Ovary (tissue), 10 donors: ENCODE measurements at places on chromosomes 2 and 18.

DNA sequence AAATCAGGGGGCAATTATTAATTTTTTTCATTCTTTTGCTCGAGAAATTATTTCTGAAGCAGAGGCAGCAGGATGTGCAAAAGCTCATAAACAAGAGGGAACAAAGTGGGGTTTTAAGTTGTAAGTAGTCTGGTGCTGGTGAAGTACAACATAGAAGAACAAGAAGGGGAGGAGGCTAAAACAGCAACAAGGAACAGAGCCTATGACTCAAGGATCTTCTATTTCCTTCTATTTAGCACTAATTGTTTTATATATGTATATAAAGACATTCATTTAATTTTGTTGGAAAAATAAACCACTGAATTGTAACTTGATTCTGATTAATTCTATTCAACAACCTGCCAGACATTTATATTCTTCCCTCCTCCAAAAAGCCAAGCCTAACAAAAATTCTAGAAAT lies 35.0 kb downstream of the YES1 start:
- no peak for DNase-seq

- no peak for DNase-seq
Observed at GRCh38 chr18:42413870-42414269, 458.8 kb downstream of the PIK3C3 start.

DNA sequence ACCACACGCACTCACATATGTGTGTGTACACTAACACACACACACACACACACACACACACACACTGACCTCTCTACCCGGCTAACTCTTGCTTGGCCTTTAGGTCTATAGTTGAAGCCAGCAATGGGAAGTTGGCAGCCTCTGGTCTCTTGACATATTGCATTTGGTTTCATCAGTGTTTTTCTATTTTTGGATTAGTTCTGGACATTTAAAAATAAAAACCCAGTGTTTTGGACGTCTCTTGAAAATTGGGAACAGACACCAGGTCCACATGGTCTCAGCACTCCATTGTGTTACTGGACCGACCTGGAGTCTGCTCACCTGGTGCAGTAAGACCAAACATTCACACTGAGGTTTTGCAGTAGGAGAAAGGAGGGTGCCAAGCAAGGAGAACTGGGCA lies 50.4 kb upstream of the AFF3 start:
- DNase-seq, result no peak

DNA sequence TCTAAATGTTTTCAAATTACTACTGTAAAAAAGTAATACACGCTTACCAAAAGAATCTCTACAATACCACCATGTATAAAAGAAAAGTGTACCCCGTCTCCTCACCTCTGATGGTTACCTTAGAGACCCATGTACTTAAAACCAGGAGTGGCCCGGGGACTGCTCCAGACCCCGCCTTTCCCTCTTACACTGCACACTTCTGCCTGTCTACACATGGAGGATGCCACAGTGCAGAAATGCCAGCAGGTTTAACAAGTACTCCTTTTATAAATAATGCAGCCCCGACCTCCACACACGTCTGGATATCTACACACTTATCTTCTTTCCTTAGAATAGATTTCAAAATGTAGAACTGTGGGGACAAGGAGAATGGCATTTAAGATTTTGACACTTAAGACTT lies 5.3 kb downstream of the HDAC4 start:
- DNase-seq, result no peak

GRCh38 chr2:134181219-134181618 lies 72.7 kb upstream of the MGAT5 start:
- DNase-seq, result no peak

GRCh38 chr2:162826921-162827320 lies 11.6 kb downstream of the KCNH7 start:
- no peak for DNase-seq

- DNase-seq, result no peak
Observed at GRCh38 chr2:241763551-241764274, 12.9 kb upstream of the GAL3ST2 start.
